ENCODE measurements at places on chromosomes 7 and 10.

DNA sequence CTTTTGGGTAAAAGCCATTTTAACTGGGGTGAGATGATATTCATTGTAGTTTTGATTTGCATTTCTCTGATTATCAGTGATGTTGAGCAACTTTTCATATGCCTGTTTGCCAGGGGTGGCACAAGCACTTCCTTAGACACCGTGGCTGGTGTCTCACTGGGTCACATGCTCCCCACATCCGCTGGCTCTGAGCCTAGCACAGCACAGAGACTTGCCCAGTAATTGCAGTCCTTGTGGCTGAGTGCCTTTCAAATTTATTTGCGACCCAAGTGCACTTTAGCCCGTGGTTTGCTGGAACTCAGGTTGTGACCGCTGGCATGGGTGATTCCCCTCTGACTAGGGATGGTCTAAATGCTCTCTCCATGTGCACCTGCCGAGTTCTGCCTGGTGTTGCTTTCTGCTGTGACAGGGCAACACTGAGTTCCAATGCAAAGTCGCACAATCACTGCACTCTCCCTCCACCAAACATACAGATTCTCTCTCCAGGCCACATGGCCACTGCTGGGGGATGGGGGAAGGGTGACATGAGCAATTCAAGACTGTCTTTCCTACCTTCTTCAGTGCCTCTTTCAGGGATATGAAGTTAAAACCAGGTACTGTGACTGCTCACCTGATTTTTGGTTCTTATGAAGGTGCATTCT lies 66.5 kb downstream of the ZNF277 start:
- DNase-seq: no peak

- no peak for DNase-seq
Observed at GRCh38 chr7:102875700-102876295, 37.0 kb upstream of the LRRC17 start.

DNA sequence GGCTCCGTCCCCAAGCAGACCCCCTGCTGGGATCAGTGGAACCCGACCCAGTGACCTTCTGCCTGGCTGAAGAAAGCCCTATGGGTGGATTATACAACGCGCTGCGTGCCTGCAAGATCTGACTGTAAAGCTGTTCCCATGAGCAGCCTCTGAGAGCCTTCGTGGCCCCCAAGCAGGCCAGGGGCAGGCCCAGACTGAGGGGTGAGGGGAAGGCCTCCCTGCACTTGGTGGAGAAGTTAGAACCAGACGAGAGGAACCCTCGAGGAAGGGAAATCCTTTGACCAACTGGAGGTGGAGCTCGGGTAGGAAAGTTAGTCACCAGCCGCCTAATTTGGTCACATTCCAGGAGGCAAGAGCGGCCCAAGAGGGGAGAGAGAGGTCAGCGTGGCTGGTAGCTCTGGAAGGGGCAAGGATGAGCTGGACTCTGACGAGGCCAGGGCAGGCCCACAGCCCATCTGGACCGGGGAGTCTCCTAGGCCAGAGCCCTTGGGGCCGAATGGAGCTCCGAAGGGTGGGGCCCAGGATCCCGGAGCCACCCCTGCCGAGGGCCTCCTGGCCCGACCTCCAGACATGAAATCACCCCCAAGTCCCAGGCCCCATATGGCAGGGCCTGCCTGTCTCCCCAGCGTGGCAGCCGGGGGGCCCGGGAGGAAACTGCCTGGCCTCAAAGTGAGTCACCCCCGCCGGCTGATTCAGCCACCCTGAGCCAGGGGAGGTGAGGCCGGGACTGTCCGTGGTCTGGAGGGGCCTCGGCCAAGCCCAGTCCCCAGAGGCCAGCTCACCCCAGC lies 23.3 kb upstream of the PDGFA start:
- DNase-seq: no peak

GRCh38 chr7:12524794-12525386 lies 45.6 kb upstream of the SCIN start:
- DNase-seq: no peak

- DNase-seq: no peak
Observed at GRCh38 chr10:3969876-3970666, 185.1 kb upstream of the KLF6 start.

GRCh38 chr7:140923358-140924006 lies 1.2 kb downstream of the BRAF start:
- peak; percentile 33 for DNase-seq

DNA sequence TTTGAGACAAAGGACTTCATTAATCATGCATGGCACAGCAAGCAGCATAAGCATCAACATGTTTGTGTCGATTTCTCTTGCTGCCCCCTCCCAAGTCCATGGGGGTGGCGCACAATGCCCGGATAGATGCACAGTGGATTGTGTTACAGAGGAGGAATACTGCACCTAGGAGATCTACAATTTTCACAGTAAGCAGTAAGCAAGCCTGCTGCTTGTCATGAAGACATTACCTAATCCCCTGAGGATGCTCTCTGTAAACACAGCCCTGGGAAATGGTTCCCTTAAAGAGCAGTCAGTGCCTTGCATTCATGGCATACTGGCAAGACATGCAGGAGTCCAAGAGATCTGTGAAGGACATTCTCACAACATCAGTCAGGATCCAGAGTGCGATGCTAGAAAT lies 137.7 kb downstream of the ETV1 start:
- DNase-seq: no peak

DNA sequence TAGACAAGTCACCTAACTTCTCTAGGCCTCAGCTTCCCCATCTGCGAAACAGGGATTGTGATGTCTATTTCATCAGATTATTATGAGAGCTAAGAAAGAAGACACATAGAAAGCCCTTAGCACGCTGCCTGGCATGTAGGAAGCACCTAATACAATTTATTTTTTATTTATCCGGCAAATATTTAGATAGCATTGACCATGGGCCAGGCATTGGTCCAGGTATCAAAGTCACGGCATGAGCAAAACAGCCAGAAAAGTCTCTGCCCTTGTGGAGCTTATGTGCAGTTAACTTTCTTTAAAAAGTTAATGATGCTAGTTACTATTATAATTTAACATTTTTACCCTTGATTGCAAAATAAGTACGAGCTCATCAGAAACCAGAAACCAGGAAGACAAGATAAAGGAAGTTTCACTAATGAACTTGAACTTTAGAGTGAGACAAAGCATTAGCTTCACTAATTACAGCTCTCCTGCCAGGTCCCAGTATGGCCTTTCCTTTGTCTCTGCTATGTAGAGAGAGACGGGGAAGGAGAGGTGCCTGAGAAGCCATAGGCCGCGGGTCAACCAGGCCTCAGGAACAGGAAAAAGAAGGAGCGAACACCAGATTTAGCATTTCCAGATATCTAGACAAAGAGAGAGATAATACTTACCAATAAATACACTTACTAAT lies 139.5 kb upstream of the ADAM12 start:
- no peak for DNase-seq

GRCh38 chr10:79627075-79627474 lies 16.3 kb downstream of the SFTPA1 start:
- no peak for DNase-seq

DNA sequence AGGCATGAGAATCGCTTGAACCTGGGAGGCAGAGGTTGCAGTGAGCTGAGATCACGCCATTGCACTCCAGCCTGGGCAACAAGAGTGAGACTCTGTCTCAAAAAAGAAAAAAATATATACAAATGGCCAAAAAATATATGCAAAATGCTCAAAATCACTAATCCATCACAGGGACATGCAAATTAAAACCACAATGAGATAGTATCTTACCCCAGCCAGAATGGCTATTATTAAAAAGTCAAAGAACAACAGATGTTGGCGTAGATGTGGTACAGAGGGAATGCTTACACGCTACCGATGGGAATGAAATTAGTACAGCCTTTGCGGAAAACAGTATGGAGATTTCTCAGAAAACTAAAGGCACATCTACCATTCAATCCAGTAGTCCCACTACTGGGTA lies 17.4 kb downstream of the SNX8 start:
- DNase-seq: no peak

- no peak for DNase-seq
Observed at GRCh38 chr7:11206177-11206899, 232.7 kb downstream of the PHF14 start.

GRCh38 chr7:105721571-105722104 lies 140.3 kb upstream of the EFCAB10 start:
- DNase-seq: no peak

DNA sequence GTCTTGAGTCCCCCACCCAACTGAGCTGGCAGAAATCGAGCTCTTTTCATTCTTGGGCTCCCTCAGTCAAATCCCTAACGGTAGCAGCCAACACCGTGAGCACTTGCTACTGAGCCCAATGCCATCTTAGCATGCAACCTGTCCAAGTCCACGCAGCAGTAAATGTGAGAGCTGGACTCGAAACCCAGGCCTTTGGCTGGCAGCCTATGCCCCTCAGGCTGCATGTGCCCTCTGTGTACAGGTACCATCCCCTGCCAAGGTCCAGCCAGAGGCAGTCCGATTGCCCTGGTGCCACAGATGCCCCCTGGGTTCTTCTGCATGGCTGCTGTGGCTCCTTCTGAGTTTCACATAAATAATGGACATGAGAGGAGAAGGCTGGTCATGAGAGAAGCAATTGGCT lies 1.2 kb upstream of the TMEM273 start:
- DNase-seq: no peak

- no peak for DNase-seq
Observed at GRCh38 chr10:32259551-32259950, 87.4 kb downstream of the EPC1 start.

GRCh38 chr7:80609751-80610150 lies 28.7 kb upstream of the CD36 start:
- DNase-seq: no peak

DNA sequence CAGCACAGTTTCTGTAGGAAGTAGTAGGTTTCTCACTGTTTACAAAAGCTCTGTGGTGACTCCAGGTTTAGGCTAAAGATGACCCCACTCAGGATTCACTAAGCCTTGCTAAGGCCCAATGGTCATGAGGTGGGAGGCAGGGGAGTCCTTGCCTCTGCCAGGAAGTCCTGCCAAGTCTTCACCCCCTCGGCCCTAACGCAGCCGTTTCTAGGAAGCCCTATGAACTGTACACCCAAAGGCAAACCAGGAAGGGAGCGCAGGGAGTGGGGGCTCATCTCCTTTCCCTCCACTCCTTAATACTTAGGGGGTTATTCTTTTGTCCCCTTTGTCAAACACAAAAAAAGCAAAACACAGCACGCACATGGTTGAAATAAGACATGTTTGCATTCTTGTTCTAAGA lies 64.6 kb downstream of the CTBP2 start:
- no peak for DNase-seq

GRCh38 chr7:128933180-128933891 lies 4.4 kb upstream of the IRF5 start:
- DNase-seq: no peak

DNA sequence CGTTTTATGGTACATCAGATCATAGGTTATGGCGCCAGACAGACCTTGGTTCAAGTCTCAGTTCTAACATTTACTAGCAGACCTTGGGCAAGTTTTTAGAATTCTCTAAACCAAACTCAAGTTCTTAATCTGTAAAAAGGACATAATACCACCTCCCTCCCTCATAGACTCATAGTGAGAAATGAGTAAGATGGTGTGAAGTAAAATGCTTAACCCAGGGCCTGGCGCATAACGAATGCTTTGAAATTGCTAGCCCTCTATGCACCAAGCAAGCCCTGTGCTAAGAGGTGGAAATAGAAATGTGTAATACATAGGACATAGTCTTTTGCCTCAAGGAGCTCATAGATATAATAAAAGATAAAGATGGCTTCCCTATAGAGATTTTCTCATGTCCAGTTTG lies 17.7 kb upstream of the SLC35B4 start:
- no peak for DNase-seq

- DNase-seq: no peak
Observed at GRCh38 chr10:102627736-102628293, 16.5 kb upstream of the TRIM8 start.

DNA sequence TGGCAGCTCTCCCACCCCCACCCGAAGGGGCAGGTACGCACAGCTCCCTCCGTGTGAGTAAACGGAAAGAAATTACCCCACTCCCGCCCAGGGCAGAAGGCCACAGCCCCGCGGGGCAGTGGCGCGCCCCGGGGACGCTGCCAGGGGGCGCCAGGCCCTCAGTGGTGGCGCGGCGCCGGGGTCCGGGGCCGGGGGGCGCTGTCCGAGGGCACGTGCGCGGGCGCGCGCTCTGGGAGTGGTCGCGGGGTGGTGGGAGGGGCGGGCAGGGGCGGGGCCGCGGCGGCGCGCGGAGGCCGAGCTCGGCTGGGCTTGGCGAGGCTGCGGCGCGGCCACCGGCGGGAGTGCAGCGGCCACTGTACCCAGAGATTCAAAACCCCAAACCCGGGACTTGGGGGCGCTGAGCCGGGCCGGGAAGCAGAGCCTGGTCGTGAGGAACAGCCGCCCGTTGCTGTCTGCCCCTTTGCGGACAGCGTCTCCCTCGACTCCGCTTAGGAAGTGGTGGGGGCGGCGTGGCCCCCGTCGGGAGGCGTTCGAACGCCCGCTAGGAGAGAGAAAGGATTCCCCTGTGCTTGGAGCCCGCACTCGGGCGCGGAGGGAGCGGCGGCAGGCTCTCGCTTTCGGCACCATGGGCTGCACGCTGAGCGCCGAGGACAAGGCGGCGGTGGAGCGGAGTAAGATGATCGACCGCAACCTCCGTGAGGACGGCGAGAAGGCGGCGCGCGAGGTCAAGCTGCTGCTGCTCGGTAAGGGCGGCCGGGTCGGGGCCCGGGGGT lies at the start of gene GNAI1:
TSS of gene GNAI1 (plus strand) at position 296 of the 773 bp plus-strand sequence. CDS start at position 626, 330 bp downstream.
- peak; percentile 89 for DNase-seq

- DNase-seq: no peak
Observed at GRCh38 chr7:26948617-26949118, 84.3 kb upstream of the SKAP2 start.

DNA sequence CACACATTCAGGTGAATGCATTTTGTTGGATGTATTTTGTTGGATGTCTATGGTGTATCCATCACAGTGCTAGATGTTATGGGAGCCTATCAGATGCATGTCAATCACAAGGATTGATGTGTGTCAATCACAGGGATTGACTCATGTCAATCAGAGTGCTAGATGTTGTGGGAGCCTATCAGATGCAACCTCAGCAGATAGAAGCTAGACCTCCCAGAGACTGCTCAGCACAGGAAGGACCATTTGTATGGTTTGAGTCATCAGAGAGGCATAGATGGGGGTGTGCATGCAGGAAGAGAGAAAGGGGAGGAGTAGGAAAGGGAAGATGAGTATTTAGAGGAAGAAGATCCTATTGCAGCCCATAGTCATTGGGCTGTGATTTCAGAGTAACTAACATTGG lies 48.3 kb upstream of the PITRM1 start:
- DNase-seq: no peak

DNA sequence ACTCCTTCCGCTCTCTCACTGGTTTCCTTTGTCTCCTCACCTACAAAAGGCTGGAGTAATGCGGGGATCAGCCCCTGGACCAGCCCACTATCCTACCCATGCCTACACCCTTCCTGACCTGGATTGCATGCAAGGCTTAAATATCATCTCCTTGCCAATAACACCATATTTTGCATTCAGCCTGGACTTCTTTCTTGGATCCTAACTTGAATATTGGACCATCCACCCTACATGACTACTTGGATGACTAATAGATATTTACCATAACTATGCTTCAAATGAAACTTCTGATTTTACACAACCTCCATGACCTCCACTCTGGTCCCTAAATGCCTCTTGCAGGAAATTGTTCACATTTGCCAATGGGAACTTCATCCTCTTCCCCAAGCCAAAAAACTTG lies 188.3 kb upstream of the AKR1E2 start:
- no peak for DNase-seq
